H7 (cell line): ENCODE measurements at places on chromosomes 13 and 19.

DNA sequence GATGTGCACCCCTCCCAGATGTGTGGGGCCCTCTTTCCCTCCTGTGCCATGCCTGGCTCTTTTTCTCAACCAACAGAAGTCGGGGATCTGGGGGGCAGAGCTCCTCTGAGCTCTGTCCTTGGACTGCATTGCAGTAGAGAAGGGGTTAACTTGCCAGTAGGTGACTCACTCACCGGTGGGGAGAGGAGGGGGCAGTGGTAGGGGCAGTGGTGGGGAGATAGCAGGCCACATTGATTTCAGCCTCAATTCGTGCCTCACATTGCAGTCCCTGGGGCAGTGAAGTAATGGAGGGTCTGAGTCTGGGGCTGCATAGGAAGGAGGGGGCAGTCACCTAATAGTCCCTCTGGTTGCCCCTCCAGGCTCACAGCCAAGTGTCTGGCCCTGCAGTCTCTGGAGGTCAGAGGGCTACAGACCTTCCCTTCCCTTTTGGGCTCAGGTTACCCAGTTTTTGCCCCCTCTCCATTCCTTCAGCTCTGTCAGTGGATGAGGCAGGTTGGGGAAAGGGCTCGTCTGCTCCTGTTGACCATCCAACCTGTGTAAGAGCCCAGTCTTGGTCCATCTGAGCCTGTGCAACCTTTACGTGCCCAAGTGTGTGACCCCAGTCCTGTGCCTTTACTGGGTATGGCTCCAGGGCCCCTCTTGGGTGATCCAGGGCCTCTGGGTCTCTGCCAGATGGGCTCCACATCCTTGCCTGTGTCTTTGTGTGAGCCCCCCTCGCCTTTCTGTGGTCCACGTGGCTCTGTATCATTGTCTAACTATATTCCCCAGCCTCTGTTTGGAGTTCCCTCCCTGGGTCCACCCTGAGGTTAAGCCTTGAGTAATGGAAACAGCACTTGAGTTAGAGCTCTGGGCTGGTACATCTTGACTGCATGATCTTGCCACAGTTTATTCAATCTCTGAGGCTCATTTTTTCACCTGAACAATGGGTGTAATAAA is 13.0 kb downstream of the CIC start:
- peak; percentile 89 for DNase-seq

- no peak for DNase-seq
Measured at GRCh38 chr19:54017261-54017660, 25.8 kb downstream of the CACNG6 start.

DNA sequence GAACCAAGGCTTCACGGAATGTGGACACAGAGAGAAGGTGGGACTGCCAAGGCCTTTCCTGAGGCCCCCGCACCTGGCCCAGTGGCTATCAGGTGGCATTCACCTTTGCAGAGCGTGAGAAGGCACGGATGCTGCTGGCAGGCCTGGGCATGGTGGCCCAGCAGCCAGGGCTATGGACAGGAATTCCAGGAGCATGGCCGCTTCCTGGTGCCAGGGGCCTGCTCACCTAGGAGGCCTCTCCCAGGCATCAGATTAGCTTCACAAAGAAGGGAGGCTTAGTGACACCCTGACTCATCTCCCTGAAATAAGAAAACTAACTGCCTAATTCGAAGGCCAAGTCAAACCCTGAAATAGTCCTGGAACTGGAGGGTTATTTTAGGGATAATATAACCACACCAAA is 155.8 kb downstream of the TEX29 start:
- DNase-seq, result peak; percentile 43

- no peak for DNase-seq
Measured at GRCh38 chr13:91540158-91540736, 141.8 kb downstream of the GPC5 start.

DNA sequence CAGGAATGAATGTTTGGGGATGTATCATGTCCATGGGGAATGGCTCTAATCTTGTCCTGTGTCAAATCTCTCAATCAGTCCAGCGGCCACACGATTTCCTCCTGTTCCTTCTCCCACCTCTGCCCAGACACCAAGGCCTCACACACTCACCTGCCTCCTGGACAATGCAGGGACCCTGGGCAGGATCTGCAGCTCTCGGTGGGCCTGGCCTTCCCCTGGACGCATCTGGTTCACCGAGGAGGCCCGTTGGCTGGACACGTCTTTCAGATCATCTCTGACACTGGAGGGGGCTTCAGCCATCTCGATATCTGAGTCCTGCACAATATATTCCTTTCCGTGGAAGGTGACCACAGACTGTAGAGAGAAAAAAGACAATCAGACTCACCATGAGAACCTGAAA is 21.4 kb downstream of the ZSCAN5C start:
- DNase-seq, result no peak

DNA sequence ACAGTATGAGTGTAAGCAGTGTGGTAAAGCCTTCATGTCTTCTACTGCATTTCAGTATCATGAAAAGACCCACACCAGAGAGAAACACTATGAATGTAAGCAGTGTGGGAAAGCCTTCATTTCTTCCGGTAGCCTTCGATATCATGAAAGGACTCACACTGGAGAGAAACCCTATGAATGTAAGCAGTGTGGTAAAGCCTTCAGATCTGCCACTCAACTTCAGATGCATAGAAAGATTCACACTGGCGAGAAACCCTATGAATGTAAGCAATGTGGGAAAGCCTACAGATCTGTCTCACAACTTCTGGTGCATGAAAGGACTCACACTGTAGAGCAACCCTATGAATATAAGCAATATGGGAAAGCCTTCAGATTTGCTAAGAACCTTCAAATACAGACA is 12.8 kb downstream of the ZNF844 start:
- no peak for DNase-seq

- no peak for DNase-seq
Measured at GRCh38 chr13:90869580-90869979, 477.9 kb upstream of the MIR17HG start.

DNA sequence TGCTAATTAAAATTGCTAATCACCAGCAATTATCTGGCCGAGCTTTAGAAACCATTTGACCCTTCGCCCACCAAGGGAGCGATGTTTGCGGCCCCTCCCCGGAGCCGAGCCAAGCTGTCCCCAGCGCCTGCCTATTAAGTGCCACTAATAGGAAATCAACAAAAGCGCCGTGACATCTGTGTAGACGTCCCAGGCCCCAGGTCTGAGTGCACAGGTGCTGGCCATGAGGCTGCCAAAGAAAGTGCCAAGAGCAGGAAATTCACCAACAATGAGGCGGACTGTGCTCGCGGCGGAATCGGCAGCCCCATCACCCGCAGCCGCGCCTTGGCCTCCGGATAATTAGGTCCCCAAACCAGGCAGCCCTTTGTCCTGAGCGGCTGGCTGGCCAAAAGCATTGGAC is 44.5 kb upstream of the SPACA7 start:
- DNase-seq, result peak; percentile 66

GRCh38 chr13:74174810-74175209 is 40.6 kb upstream of the KLF12 start:
- no peak for DNase-seq

DNA sequence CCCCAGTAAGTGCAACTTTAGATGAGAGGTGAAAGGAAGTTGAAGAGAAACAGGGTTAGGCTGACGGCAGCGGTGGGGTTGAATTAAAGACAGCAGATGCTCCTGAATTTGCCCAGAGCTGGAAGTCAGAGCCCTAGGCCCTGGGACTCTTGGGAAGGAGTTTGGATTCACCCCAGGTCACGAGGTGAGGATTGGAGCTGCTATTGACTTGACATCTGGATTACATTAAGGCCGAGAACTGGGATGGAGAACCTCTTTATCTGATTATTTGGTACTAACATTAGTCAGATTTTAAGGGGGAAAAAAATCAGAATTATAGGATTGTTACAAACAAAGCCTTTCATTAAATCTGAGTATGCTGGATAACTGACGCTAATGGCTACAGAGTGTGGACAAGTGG is 367.2 kb downstream of the ZNF536 start:
- DNase-seq, result no peak

- DNase-seq, result no peak
Measured at GRCh38 chr13:28220166-28220565, 81.8 kb downstream of the PAN3 start.

DNA sequence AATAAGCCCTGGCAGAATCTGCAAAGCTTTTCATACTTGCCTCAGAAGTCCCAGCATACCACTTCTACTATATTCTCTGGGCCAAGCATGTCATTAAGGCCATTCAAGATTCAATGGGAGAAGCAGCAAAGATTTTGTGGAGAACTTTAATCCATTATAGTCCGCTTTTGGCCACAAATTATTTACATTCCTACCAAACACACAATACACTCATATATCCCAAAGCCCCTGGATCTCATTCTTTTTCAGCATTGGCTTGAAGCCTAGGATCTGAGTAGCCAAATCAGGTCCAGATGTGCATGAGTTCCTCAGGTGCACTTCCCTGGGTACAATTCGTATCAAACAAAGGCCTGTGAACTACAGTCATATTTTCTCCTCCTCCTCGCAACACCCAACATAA is 203.4 kb downstream of the NDFIP2 start:
- no peak for DNase-seq

GRCh38 chr13:98686270-98686669 is 66.2 kb downstream of the SLC15A1 start:
- no peak for DNase-seq

GRCh38 chr13:48151363-48152161 is 56.7 kb upstream of the MED4 start:
- DNase-seq, result no peak

DNA sequence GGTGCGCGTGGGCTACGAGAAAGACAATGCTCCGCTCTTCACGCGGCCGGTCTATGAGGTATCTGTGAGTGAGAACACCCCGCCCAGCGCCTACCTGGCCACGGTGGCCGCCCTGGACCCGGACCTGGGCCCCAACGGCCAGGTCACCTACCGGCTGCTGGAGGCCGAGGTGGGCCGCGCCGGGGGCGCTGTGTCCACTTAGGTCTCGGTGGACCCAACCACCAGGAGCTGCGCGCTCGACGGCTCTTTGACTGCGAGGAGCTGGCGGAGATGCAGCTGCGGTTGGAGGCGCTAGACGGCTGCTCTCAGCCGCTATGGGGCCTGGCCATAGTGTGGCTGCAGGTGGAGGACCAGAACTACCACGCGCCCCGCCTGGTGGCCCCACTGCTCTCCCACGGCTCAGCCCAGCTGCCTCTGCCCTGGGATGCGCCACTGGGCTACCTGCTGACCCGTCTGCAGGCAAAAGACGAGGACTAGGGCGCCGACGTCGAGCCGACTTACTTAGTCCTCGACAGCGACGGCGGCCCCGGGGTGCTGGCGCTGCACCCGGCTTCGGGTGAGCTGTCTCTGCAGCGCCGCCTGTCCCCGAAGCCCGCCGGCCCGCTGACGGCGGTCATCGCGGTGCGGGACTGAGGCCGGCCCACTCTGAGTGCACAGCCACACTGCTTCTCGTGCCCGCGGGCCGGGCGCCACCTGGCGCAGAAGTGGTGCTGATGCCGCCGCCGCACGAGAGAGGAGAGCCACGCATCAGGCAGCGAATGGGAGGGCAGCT is 173.0 kb downstream of the OLFM4 start:
- DNase-seq, result peak; percentile 64

GRCh38 chr19:2055931-2056836 is 5.1 kb upstream of the MKNK2 start:
- DNase-seq, result no peak

- no peak for DNase-seq
Measured at GRCh38 chr13:36839281-36839680, 20.3 kb downstream of the RFXAP start.

DNA sequence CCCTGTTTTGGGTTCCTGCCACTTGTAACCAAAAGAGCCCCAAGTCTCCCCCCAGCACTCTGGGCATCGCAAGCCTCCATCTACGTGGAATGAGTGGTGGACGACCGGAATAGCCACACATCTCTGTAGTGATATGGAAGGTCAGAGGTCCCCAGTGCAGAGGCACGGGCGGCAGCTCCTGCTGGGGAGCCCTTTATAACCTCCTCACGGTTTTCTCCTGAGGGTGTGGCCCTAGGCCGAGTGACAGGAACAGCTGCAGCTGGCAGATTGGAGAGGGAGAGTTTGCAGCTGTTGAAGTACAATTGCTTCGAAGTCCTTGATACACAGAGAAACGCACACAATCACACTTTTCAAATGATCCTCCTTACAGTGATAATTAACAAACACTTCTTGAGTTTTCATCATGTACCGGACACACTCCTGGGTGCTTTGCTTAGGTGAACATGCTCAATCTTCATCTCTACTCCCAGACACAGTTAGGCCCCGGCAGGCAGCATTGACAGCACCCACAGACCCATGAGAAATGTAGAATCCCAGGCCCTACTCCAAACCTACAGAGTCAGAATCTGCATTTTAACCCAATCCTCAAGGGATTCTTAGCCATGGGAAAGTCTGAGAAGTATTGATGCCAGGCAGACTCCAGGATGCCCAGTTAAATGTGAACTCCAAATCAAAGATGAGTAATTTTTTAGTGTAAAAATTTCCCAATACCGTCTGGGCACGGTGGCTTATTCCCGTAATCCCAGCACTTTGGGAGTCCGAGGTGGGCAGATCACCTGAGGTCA is 4.9 kb upstream of the ZNF787 start:
- DNase-seq, result no peak

DNA sequence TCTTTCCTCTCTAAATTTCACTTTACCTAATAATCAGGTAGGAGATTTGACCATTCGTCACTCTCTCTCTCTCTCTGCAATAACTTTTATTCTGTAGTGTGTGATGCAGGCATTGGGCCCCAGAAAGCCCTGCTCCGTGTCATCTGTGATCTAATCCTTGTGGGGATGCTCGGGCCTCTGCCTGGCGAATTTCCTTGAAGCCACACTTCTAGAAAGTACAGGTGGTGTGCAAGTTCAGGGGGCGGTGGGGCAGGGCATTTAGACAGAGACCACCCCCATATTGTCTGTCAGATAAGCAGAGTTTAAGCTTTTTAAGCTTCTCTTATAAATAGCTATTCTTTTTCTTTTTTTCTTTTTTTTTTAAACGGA is 53.4 kb upstream of the GPR12 start:
- DNase-seq, result no peak
